ENCODE measurements at places on chromosomes 2 and 18. TPM values are rescaled to one million over a fixed set of nuclear protein-coding genes. Genes with fewer than 3 reads are reported as not detected.

Gene SEPTIN10
- total RNA-seq: 52.8 TPM

Gene GPR45
- total RNA-seq: not detected

Gene OTX1
- 2.4 TPM for total RNA-seq

Gene HTR2B
- total RNA-seq: not detected

Gene GNLY
- not detected for total RNA-seq

Gene SIGLEC15
- not detected for total RNA-seq

Gene SERPINB10
- not detected for total RNA-seq

Gene ANKRD36C
- total RNA-seq: 4.1 TPM

Gene TEKT4
- not detected for total RNA-seq

Gene TXNDC2
- 0.16 TPM for total RNA-seq

Gene FOXI3
- total RNA-seq: not detected

Gene LYPD1
- total RNA-seq: 12.0 TPM

Gene DUSP11
- total RNA-seq: 37.4 TPM

Gene MYCN
- total RNA-seq: not detected

Gene CPO
- total RNA-seq: not detected

Gene TMEM163
- not detected for total RNA-seq

Gene CYBRD1
- 35.8 TPM for total RNA-seq
